ENCODE measurements at places on chromosomes 4 and X. TPM values are rescaled to one million over a fixed set of nuclear protein-coding genes. Genes with fewer than 3 reads are reported as not detected.
A peak's percentile ranks its signal among the peaks of the same experiment; 100 is the strongest.

GRCh38 chrX:132413459-132413858, 75.4 kb downstream of the MBNL3 start:
- H3K27ac ChIP-seq: no peak overlapping the region
- H3K4me1 ChIP-seq: peaks cover 20% of the 10 kb centered on the region
- peak; percentile 71 for DNase-seq
- peak overlapping the region; percentile 77 for H3K4me3 ChIP-seq
- H3K27me3 ChIP-seq: peaks cover 4% of the 10 kb centered on the region

- no peak overlapping the region for H3K27ac ChIP-seq
- H3K36me3 ChIP-seq: no peaks in the 10 kb centered on the region
- no peaks in the 10 kb centered on the region for H3K4me1 ChIP-seq
- H3K27me3 ChIP-seq: no peaks in the 10 kb centered on the region
Measured at GRCh38 chr4:37370052-37370451, 125.5 kb downstream of the NWD2 start.

DNA sequence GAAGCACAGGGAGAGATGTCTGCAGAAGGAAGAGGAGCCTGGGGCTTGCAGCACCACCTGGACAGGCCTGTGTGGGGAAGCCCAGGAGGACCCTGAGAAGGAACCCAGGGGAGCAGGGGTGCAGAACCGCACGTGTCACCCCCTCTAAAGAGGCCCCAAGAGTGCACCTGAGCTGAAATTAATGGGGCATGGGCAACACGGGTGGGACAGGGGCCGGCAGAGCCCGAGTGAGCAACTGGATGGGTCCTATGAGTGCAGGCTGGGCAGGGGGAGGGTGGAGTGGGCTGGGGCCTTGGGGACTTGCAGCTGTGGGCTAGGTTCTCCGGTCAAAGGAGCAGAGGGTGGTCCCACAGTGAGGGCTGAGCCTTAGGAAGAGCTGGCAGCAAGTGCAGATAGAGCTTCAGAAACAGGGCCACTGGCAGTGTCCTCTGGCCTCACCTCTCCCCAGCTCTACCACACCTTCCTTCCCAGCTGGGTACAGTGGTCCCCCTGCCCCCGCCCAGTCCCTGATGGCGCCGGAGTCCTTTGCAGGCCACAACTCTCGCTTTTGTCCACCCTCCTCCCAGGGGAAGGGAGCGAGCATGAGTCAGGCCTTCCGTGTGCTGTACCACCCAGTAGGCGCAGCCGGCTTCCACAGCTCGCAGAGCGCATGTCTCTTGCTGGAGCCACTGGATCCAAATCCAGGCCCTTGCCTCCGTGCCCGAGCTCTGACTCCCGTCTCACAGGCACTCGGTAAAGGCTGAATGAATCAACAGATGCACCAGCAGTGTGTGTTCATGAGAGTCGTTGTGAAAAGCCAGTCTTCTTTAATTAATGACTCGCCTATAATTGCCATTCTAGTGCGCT, 131.6 kb downstream of the HMX1 start:
- peak; percentile 32 for DNase-seq
- no peaks in the 10 kb centered on the region for H3K4me1 ChIP-seq
- H3K27ac ChIP-seq: no peak overlapping the region
- H3K4me3 ChIP-seq: no peak overlapping the region
- H3K36me3 ChIP-seq: no peaks in the 10 kb centered on the region

DNA sequence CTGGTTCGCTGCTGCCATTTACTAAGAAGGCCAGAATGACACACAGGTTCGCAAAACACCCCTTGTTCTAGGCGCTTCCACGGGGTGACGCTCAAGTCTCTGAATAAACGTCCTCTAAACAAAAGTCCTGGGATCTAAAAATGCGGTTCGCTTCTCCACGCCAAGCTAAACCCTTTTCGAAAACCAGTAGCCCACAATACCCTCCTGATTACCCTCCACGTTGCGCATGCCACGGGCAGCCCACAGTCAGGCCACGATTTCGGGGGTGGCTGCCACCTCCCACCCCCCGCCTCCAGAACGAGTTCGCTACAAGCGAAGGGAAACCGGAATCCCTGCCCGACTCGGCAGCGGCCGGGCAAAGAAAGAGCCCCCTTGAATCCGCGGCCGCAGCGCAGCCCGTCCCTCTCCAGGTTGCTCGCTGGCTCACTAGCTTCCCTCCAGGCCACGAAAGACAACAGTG, 423 bp downstream of the RPL39 start:
- H3K36me3 ChIP-seq: peaks cover 38% of the 10 kb centered on the region
- H3K27me3 ChIP-seq: no peaks in the 10 kb centered on the region
- no peaks in the 10 kb centered on the region for H3K4me1 ChIP-seq
- peak overlapping the region; percentile 64 for H3K27ac ChIP-seq
- H3K4me3 ChIP-seq: peak overlapping the region; percentile 95
- DNase-seq: no peak

GRCh38 chrX:142637206-142637605, 388.5 kb upstream of the SPANXN4 start:
- no peak overlapping the region for H3K4me3 ChIP-seq
- no peak overlapping the region for H3K27ac ChIP-seq
- H3K27me3 ChIP-seq: no peaks in the 10 kb centered on the region
- DNase-seq: no peak
- no peaks in the 10 kb centered on the region for H3K4me1 ChIP-seq
- peaks cover 3% of the 10 kb centered on the region for H3K36me3 ChIP-seq

DNA sequence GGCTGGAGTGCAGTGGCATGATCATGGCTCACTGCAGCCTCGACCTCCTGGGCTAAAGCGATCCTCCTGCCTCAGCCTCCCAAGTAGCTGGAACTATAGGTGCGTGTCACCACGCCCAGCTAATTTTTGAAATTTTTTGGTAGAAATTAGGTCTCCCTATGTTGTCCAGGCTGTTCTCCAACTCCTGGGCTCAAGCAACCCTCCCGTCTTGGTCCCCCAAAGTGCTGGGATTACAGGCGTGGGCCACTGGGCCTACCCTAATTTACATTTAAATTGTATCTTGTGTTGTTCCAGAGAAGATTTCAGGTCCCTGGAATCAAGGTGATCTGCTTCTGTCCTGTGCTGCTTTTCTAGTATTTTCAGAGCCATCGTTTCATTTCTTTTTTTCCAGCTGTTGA, 1.2 kb upstream of the LRPAP1 start:
- no peaks in the 10 kb centered on the region for H3K4me1 ChIP-seq
- no peak overlapping the region for H3K27ac ChIP-seq
- peaks cover 18% of the 10 kb centered on the region for H3K36me3 ChIP-seq
- H3K4me3 ChIP-seq: no peak overlapping the region

DNA sequence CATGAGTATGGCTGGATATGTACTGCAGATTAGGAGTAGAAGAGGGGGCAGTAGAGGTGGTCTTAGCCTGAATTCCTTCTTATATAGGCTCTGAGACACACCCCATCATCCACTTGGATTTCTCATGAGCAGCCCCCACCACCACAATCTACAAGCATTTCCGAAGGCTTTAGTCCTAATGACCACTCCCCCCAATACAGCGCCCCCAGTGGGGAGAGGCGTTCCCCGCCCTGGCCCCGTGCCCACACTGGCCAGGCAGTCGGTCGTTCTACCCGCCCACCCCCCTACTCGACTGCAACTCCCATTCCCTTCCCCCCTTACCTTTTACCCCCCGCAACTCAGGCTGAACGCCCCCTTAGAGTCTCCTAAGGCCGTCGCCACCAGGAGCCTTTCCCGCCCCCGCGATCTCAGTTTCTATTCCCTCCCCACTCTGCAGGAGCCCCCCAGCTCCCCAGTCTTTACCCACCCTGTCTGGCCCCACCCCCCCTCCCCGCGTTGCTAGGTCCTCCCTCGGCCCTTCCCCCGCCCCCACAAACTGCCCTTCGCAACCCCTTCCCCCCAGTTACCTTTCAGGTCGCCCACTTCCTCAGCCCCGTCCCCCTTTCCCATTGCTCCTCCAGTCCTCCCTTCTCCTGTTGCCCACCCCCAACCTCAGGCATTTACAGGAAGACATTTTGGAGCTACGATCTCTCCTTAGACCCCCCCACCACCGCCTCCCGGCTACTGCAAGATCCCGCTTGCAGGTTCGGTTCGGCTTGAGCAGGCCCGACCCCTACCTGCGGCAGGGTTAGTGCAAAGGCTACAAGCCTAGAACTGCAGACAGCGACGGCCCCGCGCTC, 468 bp downstream of the ZMYM3 start:
- peak overlapping the region; percentile 95 for H3K4me3 ChIP-seq
- peaks cover 25% of the 10 kb centered on the region for H3K36me3 ChIP-seq
- H3K4me1 ChIP-seq: no peaks in the 10 kb centered on the region

- H3K27me3 ChIP-seq: peaks cover 2% of the 10 kb centered on the region
- H3K36me3 ChIP-seq: no peaks in the 10 kb centered on the region
- no peak overlapping the region for H3K27ac ChIP-seq
Measured at GRCh38 chr4:176794151-176794550, 1.4 kb upstream of the VEGFC start.

Gene BMX
- not detected for total RNA-seq

Gene POF1B
- not detected for total RNA-seq
